COLO829 (cell line): ENCODE measurements at places on chromosomes 5 and 9.

DNA sequence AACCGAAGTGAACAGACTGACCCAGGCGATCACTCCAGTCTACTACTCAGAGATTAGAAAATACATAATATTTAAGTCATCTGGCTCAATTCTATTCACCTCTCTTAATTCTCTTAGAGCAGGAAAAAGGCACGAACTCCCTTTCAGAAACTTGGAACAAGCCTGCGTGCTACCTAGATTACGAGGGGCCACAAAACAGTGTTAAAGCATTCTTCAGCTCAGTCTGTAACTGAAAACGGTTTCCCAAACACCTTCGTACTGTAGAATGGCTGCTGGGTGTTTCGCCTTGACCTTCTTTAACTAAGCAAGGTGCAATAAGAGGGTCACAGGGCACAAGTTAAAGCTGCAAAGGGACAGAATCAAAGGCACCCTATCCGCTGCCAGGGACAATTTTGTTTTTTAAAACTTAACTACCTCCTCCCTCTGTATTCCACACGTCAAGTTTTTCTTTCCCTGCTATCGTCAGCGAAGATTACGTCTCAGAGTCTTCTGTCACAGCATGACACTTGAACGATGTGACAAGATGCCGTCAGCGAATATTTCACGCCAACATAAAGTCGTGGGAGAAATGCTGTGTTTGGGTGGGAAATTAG is 687 bp downstream of the LYSMD3 start:
- no peak for DNase-seq

GRCh38 chr5:28156981-28157380 is 1118.6 kb upstream of the CDH9 start:
- DNase-seq, result no peak

DNA sequence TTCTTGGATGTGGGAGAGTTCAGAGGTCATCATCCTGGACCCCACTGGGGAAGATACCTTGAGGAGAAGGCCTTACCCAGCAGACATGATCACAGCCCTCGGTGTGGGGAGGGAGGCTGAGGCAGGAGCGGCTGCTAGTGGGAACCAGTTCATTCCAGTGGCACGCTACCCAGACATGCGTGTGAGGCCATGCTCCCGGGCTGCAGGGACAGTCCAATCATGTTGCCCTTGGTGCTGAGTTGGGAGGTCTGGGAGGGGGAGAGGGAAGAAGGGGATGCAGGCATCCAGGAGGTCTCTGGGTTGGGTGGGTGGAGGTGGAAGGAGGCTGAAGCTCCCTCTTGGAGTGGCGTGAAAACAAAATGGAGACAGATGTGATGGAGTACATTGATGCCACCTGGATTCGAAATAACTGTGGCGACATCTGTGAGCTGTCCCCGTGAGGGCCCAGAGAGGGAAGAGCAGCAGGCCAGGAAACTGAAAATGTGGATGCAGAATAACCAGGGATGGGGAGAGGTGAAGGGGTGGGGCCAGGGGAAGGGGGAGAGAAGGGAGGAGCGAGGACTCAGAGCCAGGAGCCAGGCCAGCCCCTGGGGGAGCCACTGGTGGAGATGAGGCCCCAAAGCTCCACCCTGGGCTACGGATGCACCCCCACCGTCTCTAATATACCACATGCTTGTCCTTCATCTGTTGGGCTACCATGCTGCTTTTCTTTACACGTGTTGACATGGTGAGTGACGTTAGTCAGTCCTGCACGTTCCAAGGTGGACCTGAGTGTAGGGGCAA is 16.2 kb downstream of the NDUFS6 start:
- DNase-seq, result no peak

- no peak for DNase-seq
Measured at GRCh38 chr5:106956886-106957285, 713.9 kb downstream of the EFNA5 start.

DNA sequence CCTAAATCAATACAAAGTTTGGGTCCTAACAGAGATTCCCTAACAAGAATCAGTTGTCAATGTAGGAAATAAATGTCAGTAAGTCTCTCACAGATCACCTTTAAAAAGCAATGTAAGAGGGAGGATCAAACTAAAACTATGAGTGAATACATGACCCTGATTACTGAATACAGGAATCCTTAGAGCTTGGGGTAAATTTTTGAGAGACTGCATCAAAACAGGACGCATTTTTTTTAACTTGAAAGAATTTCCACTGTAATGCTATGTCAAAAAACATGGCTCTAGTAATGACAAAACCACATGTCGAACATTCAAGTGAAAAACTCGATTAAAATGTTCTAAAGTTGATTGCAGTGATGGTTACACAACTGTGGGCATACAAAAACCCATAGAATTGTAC is 21.9 kb downstream of the ZDHHC21 start:
- no peak for DNase-seq

DNA sequence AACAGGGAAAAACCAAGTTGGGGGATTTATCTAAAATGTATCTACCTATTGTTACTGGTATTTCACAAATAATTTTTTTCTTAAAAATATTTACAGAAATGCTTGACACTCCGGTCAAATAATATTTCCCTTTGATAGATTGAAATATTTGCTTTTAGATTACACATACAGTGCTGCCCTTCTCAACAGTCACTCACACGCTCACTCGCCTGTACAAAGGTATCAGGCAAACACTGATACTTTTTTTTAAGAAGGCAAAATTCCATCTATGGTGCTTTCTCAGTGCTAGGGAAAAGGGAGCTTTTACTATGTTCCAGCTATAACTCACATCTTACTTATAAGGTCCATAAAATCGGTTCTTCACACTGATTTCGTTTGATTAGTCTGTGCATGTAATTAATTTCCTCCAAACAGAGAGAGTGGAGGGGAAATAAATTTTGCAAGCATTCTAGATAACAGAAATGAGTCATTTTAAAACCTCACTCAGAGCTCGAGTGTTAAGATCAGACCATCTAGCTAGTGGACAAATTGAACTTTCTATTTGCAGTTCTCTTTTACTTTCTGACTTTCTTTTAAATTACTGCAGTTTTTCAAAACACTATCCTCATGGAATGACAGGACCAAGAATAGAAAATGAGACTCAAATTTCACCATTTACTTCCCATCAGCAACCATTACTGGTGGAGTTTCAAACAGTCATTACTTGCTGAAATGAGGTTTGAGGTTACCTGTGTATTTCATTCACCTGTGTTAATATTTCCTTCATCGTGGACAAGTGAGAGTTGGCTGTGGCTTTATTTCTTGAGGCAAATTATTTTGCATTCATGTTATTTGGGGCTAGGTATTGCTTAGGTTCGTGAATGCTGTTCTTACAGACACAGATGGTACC is 273.2 kb downstream of the RAB3C start:
- no peak for DNase-seq

DNA sequence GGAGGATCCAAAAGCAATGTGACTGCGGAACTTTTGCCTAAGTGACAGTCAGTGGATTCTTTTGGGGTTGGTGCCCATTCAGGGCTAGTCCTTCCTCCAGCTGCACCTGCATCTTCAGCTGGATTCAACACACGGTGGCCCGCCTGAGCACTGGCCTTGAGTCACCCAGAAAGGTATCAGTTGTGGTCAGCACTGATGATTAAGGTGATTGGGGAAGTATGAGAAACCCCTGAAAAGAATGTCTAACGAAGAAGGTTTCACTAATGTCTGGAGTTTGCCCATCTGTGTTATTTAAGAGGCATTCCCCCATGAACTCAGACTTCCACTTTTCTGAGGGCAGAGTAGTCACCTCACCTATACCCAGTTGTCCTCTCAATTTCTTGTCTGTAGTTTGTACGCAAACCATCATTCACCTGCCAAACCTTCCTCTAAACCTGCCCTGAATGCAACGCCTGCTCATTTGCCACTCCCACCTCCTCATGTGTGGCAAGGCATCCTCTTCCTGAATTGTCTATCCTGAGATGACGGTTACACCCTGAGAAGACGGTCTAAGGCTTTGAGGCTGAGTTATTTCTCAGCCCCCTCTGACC is 27.2 kb downstream of the CSF2 start:
- no peak for DNase-seq

DNA sequence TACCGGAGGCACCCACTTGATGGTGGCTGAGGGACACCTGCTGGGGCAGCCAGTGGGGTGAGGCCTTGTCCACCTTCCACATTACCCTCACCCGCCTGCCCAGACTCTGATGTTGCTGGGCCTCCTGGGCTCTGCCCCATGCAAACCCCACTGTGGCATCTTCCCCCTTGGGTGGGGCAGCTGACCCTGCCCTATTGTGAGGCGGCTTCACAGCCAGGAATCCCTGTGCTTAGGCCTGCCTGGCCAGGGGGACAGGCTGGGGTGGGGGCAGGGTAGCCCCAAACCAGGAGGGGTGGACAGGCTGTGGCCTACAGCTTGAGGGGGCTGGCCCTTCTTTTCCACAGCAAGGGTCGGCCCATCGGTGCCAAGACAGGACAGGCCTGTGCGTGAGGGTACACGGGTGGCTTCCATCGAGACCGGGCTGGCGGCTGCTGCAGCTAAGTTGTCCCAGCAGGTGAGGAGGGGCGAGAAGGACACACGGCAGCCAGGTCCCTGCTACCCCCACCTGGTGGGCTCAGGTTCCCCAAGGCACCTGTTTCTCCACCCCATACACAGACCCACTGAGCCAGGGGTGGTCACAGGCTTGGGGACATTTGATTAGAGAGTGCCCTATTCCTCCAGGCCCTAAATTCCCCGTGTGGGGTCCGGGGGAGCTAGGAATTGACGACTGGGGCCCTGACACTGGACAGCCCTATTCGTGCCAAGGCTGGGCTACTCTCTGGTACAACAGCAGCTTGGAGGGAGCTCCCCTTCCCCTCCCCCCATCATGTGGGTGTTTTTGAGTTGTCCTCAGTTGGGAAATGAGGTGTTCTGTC is 99.2 kb downstream of the PHF2 start:
- no peak for DNase-seq

DNA sequence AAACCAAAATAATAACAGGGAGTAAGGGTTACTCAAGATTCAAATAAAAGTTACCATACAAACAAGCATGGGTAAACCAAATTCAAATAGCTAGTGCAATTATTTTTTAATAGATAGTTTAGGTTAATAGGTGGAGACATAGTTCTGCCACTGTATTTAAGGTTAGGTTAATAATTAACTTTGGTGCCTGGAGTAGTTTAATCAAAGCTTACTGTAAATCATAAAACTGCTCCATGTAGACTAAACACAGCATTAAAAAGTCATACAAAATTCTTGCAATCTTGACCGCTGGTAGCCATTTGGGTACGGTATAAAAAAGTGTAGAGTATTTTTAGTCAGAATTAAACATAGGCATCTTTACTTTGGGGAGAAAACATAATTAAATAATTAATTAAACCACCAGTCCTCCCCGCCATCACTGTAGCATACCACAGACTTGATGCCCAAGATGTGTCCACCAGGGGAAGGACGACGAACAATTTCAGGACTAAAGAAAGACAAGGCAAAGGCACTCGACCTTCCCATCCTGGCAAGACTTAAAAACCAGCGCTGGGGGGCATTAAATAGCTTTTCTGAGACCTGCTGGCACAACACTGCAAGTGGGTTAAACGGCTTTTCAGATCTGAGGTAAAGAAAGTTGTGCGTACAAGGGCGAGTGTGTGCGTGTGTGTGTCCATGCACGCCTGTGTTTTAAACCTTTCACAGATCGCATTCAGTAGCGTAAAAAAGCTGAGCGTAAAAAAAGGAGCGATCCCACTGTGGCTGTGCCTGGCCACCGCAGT is 2.9 kb downstream of the SEMA6A start:
- DNase-seq, result no peak
